ENCODE measurements at places on chromosomes 12 and 14.
A peak's percentile ranks its signal among the peaks of the same experiment; 100 is the strongest.

GRCh38 chr12:42483521-42483790, 106.1 kb downstream of the PRICKLE1 start:
- DNase-seq = no peak

- no peak for DNase-seq
Measured at GRCh38 chr12:19706936-19707335, 267.6 kb downstream of the AEBP2 start.

- no peak for DNase-seq
Measured at GRCh38 chr12:47965581-47965980, 2.2 kb downstream of the TMEM106C start.

GRCh38 chr12:77742631-77743030, 88.1 kb upstream of the NAV3 start:
- DNase-seq = no peak

DNA sequence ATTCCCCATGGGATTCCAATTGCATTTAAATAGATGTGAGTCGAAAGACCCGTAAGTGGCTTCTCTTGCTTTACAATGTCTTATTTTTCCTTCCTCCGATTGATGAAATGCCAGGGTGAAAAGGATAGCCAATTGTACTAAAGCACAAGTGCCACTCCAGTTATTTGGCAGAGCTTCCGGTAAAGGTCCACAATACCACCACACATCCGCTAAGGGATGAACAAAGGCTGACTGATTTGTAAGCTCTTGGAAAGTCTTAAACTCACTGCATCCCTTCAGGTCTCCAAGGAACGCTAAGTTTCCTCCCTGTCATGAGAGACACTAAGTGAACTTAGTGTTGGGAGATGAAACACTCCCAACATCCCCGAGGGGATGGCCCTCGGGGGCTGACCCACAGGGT, 21.2 kb upstream of the RNASE1 start:
- no peak for DNase-seq

GRCh38 chr12:116760622-116761020, 22.5 kb downstream of the RNFT2 start:
- no peak for DNase-seq

DNA sequence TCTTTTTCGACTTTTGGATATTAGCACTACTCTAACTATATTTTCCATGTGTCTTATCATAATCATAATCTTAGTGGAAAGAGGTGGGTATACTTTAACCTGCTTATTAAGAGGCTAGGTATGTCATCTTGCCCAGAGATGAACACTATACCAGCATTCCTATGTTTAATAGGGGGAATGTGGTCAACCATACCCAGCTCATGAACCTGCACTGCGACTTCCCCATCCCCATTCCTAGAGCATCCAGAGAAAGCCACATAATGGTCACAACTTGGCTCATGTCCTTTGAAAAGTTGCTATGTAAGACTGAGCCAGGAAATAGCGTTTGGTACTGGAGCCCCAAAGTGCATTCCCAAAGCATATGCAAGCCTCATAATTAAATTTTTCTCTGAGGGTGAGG, 55.2 kb downstream of the TMCC3 start:
- no peak for DNase-seq

GRCh38 chr14:58200846-58201245, 897 bp downstream of the ACTR10 start:
- DNase-seq = peak; percentile 21

DNA sequence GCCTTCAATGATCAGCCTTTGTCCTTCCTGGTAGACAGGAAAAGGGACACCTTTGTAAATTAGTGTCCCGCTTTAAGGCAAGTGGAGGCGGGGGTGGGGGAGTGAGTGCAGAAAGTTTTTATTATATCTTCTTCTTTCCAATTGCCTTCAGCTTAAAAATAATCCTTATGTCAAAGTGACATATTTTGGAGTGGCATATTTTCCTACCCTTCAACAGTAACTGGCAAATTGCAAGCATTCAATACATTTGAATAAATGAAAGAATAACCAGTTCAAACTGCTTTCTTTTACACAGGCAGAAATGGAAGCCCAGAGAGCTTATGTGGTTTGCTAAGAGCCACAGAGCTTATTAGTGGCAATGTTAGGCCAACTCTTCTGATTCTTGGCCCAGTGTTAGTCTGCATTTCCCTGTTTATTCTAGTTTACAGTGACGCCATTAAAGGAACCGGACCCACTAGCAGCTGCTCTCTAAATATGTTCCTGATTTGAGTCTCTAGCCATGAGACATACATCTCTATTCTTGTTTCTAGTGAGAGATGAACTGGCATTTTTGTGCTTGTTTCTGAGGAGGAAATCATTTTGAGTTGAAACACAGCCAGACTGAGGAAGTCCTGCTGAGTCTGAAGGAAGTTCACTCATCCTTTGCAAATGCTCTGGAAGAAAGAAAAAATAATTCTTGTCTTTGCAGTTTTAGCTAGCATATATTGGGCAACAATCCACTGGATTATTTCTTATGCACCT, 468.7 kb downstream of the NOVA1 start:
- no peak for DNase-seq

- no peak for DNase-seq
Measured at GRCh38 chr12:75783093-75783877, 248.3 kb downstream of the PHLDA1 start.

DNA sequence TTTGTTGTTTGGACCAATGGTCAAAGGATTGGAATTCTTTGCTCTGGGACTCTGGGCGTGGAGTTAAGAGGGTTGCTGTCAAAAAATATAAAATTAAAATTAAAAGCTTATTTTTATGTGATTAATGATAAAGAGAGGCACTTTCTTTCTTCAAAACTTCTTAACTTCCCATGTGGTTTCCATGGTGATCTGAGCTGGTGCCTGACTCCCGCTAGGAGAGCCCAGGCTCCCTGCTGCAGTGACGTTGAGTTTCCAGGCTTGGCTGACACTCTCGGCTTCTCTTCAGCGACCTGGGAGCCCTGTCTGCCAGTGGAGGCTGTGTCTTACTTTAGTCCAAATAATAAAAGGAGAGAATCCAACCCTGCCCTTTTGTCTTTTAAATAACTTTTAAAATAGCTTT, 84.4 kb downstream of the GALC start:
- DNase-seq = no peak

DNA sequence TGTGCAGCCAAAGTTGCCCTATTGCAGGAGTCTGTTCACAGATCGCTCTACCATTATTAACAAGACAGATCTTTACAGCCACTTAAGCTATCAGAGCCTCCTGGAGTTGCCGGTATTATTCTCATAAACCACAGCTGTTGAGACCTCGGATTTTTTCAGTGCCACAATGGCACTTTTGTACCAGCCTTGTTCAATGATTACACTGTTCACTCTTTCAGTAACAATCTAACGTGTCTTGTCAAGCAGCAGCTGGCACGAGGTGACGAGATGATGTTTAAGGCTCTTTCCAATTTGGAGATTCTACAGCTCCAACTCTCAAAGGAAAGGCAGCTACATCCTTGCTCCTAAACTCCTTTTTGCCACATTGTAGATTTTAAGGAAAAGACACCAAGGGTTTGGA, 30.7 kb downstream of the LRIG3 start:
- DNase-seq = no peak

DNA sequence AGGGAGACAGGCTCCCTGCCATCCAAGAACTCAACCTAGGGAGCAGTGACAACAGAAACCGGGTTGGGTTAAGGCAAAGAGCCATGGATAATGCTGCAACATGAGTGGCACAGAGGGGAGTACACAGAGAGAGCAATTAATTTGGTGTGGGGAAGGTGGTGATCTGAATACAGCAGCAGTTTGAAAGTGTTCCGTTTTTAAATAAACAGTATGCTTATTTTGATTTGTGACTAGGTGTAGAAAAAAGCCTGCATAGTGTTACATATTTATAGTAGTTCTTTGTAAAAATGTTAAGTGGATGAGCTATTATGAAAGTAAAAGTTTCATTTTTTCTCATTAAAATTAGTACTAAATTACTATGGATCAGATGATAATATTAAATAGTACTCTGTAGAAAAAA, 8.7 kb downstream of the AKAP5 start:
- no peak for DNase-seq

DNA sequence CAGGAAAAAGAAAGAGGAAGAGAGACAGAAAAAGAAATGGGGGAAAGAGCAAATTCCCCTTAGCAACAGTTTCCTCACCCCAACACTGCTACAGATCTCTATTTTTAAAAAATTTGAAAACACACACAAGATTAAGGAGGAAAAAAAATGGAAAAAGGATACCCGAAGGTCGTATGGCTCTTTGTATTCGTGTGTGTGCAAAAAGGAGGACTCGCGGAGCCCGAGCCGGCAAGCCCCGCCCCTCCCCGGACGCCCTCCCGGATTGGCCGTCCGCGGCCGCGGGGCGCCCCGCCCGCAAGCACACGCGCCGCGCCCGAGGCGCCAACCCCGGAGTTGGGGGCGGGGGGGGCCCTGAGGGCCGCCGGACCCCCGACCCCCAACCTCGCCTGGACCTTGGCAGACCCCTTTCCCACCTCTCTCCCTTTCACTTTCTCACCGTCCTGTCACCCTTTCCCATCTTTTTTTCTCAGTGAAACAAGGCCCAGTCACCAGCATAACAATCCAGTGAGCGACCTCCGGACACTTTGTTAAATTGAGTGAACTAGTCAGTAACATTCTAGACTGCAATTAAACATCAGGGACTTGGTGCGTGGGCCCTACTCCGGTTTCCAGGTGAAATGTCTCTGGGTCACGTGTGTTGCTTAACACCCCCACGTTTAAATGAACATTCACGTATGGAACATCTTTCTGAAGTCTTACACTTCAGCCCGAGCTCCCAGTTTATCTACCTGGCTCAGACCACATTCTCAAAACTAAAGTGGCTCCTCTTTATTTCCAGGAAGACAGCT, at the start of gene C14orf93:
C14orf93 (minus strand) TSS at position 205 of the 788 bp plus-strand sequence. CDS start 11,120 bp downstream, outside the sequence.
- DNase-seq = peak; percentile 81

GRCh38 chr14:24597403-24597802, 12.1 kb downstream of the GZMH start:
- DNase-seq = no peak

Data from hematopoietic multipotent progenitor cell treated with erythropoietin and hydrocortisone succinate and interleukin-3 and kit ligand, for 15 days (in vitro differentiated cells).